ENCODE measurements at places on chromosomes 1 and 21.

DNA sequence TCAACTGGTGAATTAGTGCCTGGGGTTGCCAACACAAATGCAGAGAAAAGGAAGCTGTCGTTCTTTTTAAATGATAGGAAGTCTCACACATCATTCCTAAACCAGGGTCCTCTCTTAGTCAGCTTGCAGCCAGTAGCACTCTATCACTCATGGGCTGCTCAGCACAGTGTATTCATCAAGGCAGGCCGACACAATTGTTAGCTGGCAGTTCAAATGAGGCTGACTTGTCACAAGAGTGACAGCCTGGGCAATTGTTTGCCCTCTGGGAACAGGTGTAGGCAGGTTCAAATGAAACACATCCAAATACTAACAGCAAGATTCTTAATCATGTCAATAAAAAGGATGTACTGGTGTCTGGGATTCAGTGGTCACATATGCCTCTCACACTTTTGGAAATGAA lies 76.9 kb downstream of the ERICH3 start:
- DNase-seq = no peak

DNA sequence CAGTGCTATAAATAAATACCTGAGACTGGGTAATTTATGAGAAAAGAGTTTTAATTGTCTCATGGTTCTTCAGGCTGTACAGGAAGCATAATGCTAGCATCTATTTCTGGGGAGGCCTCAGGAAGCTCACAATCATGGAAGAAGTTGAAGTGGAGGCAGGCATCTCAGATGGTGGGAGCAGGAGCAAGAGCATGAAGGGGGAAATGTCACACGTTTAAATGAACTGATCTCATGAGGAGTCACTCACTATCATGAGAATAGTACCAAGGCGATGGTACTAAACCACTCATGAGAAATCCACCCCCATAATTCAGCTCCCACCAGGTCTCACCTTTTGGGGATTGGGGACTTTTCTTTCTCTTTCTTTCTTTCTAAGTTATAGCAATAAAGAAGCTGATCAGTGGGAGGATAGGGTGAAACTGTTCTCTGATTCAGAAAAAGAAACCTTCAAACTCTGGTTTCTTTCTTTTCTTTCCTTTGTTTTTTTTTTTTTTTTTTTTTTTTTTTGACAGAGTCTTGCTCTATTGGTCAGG lies 17.1 kb upstream of the SPAG17 start:
- DNase-seq = no peak

- DNase-seq = no peak
These were observed 126.7 kb upstream of the ERG start for GRCh38 chr21:38625000-38625399.

GRCh38 chr1:231000639-231001038 lies 21.7 kb downstream of the ARV1 start:
- no peak for DNase-seq

DNA sequence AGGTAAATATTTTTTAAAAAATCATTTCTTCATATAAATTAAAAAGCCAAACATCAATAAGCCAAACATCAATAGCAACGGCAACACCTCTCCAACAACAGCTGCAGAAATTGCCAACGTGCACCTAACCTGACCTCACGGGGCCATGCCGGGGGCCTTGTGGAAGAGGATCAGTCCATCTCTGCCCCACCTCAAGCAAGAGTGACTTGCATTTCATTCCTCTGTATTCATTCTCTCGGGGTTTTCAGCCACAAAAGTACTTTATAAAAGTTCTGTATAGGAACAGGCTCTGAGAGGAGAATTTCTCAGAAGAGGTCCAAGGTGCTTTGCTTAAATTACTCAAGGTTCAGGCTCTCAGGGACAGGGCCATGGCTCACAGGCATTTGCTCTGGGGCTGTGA lies 100.9 kb downstream of the RUNX1 start:
- no peak for DNase-seq

DNA sequence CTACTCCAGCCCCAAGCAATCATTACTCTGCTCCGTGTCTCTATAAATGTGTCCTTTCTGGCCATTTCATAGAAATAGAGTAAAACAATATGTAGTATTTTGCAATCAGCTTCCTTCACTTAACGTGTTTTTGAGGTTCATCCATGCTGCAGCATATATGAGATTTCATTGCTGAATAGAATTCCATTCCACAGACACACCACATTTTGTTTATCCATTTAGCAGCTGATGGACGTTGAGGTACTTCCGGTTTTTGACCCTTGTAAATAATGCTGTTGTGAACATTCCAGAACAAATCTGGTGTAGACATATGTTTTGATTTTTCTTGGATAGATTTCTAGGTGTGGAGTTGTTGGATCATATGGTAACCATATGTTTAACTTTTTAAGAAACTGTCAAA lies 30.7 kb downstream of the ADAM30 start:
- DNase-seq = no peak

GRCh38 chr21:43864313-43864961 lies 586 bp upstream of the AGPAT3 start:
- peak; percentile 21 for DNase-seq

GRCh38 chr1:219273088-219273686 lies 99.5 kb downstream of the LYPLAL1 start:
- no peak for DNase-seq

- no peak for DNase-seq
These were observed 12.7 kb downstream of the FAM89A start for GRCh38 chr1:231027136-231027925.

DNA sequence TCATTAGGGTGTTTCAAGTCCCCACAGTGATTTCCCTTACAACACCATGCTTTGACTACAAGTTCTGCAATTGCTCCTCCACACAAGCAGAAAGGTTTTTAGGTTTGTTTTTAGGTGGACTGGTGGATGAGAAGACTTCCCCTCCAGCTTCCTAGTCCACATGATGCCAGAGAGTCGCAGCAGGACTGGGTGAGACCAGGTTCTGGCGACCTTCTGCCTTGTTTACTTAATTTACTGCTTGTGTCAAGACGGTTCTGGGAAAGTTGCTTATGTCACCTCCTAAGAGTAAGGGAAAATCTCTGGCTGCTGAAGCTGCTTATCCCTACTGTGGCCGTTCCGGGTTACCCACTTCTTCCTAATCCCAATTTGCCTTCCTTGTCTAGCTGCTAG lies 76.4 kb downstream of the GLUL start:
- DNase-seq = no peak

DNA sequence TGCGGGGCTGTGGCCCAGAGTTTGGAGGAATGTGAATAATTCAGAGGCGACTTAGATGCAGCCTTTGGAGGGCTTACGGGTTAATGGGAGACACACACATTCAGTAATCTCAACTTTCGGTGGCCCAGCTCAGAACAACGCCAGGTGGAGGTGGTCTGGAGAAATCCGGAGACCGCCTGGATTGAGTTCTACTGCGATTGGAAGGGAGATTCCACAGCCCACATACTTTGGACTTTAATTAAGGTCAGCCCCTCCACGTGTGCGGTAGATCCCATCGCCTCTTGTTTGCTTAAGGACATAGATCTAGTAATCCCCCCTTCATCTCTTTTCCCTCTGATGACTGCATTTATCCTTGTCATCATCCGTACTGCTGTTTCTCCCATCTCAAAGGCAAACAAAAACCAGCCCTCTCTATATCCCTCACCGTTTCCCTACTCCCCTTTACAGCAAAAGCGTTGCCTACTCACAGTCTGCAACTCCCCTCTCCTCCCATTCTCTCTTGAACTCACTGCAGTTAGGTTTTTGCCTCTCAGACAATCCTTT lies 720 bp upstream of the BSDC1 start:
- no peak for DNase-seq

- DNase-seq = no peak
These were observed 90.4 kb upstream of the DPH5 start for GRCh38 chr1:101116006-101116405.

DNA sequence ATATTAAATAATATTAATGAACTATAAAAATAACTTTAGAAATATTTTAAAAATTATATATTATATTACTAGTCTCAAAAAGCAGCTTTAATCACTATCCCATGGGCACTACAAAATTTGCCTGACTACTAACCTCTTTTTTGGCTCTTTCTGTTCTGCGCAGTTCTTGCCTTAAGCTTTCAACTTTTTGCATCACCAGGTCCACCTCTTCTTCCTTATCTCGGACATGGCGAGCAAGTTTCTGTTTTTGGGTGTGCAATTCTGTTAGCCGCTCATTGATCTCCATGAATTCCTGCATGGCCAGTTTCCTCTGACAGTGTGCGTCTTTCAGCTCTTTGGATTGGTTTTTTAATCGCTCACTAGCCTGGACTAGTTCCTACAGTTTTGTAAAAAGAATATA lies 172.4 kb downstream of the COQ8A start:
- DNase-seq = no peak

GRCh38 chr1:83055391-83056170 lies 943.4 kb downstream of the TTLL7 start:
- no peak for DNase-seq

DNA sequence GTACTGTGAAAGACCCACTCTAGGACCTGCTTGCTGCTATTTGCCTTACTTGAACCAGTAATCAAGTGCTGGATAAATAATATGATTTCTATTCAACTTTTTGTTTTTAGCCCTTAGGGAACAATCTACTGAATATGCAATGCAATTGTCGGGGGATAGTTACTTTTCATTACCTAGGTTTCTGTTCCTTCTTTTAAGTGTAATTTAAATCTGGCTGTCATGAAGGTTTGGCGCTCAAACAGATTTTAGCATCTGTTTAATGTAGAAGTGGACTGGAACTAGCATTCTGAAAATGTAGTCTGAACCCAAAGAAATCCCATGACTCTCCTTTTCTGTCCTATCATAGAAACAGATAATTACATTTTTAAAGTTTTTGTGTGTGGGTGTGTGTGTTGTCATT lies 4.8 kb downstream of the MGST3 start:
- no peak for DNase-seq

GRCh38 chr1:61255358-61255703 lies 173.0 kb downstream of the NFIA start:
- no peak for DNase-seq

GRCh38 chr1:53616927-53617326 lies 122.0 kb downstream of the GLIS1 start:
- no peak for DNase-seq

DNA sequence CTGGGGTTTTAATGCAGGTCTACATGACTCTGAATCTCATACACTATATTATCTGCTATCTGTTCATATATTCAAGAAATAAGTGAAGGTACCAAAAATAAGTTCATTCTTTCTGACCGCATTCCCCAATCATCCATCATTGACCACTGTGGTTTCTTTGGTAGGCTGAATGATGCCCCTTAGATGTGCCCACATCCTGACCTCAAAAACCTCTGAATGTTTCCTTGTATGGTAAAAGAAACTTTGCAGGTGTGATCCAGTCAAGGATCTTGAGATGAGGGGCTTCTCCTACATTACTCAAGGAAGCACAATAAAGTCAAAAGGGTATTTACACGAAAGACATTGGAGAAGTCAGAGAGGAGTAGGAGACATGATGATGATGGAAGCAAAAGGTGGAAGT lies 60.6 kb upstream of the LRRC8B start:
- peak; percentile 16 for DNase-seq

DNA sequence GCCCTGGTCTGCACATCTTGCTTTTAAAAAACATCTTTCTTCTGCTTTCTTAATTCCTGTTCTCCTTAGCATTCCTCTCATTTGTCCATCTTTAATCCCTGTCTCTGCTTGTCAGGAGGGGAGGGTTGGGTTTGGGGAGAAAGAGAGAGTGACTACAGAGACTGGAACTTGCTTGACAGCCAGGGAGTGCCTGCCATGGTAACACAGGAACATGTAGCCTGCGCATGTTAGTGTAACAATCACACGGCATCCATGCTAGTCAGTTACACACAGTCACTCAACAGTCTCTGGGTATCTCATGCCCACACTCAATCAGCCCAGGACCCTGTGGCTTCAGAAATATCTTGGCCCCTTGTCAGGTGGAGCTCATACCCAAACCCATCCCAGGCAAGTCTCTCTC lies 818 bp upstream of the TFAP2E start:
- DNase-seq = no peak
